ENCODE measurements at places on chromosomes 12 and 14.
A peak's percentile ranks its signal among the peaks of the same experiment; 100 is the strongest.

DNA sequence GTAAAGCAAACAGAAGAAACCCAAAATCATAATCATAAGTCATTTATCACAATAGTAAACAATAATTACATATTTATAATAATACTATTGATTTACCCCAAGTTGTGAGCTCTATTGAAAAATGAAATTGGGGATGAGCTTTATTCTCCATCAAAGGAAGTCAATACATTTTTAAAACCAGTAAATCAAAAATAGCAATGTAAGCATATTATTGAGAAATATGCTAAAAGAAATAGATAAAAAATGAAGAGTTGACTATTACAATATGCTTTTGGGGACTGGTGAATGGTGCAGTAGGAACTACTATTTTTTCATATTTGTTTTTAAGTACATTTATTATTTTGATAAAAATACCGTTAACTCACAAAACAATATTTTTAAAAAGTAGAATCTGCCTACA lies 31.2 kb upstream of the STK38L start:
- no peak for DNase-seq

DNA sequence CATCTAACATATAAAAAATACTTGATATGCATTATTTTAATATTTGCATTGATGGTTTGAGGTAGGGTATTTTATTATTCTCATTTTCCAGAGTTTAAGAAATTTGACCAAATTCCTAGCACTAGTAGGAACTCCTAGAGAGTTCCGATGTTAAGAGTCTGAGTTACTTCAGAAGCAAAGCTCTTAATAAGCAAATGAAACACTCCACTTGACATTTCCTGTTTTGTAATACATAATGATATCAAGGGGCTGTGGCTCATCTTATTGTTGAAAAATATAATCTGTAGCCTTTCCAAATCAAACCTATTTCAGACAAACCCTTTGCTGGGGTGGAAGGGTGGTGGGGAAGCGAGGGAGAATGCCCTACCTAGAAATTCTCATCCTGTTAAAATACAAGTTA lies 355.5 kb downstream of the DIO2 start:
- DNase-seq: no peak

GRCh38 chr14:90091393-90091792 lies 29.6 kb downstream of the KCNK13 start:
- no peak for DNase-seq

GRCh38 chr12:39685854-39686657 lies 66.5 kb upstream of the ABCD2 start:
- no peak for DNase-seq

DNA sequence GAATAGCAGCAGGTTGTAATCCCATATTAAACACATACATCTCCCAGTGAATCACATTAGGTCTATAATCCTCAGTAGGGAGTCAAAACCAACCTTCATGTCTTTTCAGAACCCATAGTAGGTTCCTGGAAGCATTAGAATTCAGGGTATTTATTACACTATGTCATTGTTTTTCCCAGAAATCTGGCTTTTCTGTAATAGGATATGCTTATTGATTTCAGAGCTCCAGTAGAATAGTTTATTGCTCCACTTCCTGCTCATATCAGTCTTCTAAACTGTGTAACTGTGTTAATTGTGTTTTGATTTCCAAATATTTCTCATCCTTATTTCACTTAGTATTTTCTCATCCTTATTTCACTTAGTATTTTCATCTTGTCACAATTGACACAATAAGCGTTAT lies 268.0 kb downstream of the CCDC59 start:
- DNase-seq: no peak

GRCh38 chr14:59214702-59215302 lies 26.3 kb downstream of the DAAM1 start:
- no peak for DNase-seq

DNA sequence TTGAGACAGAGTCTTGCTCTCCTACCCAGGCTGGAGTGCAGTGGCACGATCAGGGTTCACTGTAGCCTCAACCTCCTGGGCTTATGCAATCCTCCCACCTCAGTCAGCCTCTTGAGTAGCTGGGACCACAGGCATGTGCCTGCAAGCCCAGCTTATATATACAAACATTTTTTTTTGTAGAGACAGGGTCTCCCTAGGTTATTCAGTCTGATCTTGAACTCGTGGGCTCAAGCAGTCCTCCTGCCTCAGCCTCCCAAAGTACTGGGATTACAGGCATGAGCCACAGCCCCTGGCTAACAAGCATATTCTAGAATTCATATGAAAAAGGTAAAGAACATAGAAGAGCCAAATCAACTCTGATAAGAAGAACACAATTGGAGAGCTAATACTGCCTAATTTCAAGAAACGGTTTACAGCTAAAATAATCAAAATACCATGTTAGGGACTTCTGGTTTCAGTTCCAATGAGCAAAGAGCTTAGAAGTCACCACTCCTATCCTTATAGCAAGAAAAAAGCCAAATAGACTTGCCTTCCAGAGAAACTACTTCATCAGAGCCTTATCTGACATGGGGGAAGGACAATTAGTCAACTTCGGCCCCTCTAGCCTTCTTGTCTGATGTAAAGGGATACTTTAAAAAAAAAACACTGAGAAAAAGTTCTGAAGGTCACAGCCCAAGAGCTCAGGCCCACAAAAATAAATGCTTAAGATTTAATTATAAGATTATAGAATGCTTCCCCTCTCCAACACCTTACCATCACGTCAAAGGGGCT lies 37.6 kb downstream of the TMEM116 start:
- DNase-seq: no peak

GRCh38 chr14:99995700-99996356 lies 69.4 kb upstream of the EVL start:
- DNase-seq: peak; percentile 34

GRCh38 chr12:98955284-98955683 lies 310.2 kb downstream of the APAF1 start:
- DNase-seq: no peak

DNA sequence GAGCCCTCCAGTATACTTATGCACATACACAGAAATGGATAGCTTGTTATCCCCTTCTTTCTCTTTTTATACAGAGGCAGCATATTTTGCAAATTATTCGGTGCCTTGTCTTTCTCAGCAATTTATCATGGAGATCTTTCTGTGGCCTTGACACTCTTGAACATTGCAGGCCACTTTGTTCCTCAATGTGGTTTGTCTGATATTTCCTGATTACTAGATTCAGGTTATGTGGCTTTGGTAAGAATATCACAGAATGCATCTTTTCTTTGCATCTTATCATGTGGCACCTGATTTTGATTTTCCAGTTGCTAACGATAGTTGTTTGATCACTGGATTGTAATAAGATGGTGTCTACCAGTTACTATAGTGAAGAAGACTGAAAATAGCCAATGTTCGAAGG lies 7.1 kb upstream of the SNRPF start:
- no peak for DNase-seq

- no peak for DNase-seq
Observed at GRCh38 chr12:32501835-32502333, 102.5 kb downstream of the FGD4 start.

- no peak for DNase-seq
Observed at GRCh38 chr12:109779382-109779781, 53.8 kb downstream of the TRPV4 start.

- no peak for DNase-seq
Observed at GRCh38 chr12:82055391-82055790, 296.2 kb upstream of the PPFIA2 start.

GRCh38 chr14:103802356-103802755 lies 45.0 kb downstream of the PPP1R13B start:
- DNase-seq: no peak

DNA sequence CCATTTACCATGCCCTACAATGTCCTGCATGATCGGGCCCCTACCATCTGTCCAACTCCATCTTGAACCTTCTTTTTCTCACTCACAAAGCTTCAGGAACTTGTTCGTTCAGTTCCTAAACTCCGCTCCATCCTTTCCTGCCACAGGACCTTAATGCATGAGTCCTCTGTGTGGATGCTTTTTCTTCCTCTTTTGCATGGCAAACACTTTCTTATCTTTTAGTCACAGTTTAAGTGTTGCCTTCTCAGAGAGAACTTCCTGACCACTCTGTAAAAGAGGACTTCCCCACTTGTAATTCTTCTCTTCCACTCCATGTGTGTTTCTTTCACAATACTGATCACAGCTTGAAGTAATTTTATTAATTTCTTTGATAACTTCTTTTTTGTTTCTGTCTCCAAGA lies 54.4 kb upstream of the ETV6 start:
- DNase-seq: no peak

DNA sequence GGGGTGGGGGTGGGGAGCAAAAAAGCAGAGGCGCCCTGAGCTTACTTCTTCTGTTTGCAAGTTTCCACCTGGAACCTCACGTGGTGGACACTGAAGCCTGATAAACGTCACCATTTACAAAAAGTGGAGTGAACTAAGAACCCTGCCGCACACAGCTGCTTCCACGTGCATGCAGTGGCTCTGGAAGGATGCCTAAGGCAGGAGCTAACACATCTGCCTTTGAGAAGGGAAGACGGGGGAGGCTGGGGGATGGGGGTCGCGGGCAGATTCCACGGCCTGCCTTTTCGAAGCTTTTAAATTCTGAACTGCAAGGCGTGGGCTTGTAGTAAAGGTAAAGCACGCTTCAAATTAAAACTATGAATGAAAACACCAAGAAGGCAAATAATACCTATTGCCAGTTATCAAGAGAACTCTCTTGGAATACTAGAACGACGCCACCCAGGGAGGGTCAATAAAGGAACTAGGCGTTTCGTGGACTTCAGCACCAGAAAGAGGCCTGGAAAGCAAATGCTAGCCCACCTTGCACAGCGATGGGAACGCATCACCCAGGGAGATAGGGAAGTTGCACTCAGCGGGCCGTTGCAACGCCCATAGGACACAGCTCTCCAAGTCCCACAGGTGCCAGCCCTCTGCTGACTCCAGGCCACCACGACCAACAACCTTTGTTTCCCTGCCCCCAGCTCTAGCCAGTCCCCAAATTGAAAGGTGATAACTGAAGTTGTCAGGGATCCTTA lies 61.8 kb downstream of the TESC start:
- DNase-seq: no peak

GRCh38 chr12:20483776-20484175 lies 115.4 kb downstream of the PDE3A start:
- DNase-seq: no peak

- no peak for DNase-seq
Observed at GRCh38 chr14:38735005-38735404, 368.0 kb downstream of the SEC23A start.

GRCh38 chr12:58745348-58746125 lies 174.8 kb downstream of the LRIG3 start:
- no peak for DNase-seq

- DNase-seq: no peak
Observed at GRCh38 chr12:32894566-32894965, 2.0 kb downstream of the PKP2 start.

- no peak for DNase-seq
Observed at GRCh38 chr12:7369274-7369729, 65.4 kb downstream of the ACSM4 start.

- DNase-seq: no peak
Observed at GRCh38 chr14:89258728-89259273, 158.2 kb downstream of the FOXN3 start.
